Cardiac septum (tissue), 1 donor: ENCODE measurements at places on chromosomes 6 and 20. TPM values are rescaled to one million over a fixed set of nuclear protein-coding genes. Genes with fewer than 3 reads are reported as not detected.

The XKR7 gene
- not detected for total RNA-seq

The COL11A2 gene
- total RNA-seq: 1.7 TPM

The B3GALT4 gene
- 9.3 TPM for total RNA-seq

The EFCAB8 gene
- not detected for total RNA-seq

The CEP57L1 gene
- total RNA-seq: 7.9 TPM

The COL9A3 gene
- 0.94 TPM for total RNA-seq

The TGM2 gene
- 792 TPM for total RNA-seq

The CCN2 gene
- total RNA-seq: 76.5 TPM

The CST4 gene
- not detected for total RNA-seq

The HAO1 gene
- not detected for total RNA-seq

The FOXF2 gene
- 0.43 TPM for total RNA-seq

The HTR1B gene
- 0.11 TPM for total RNA-seq

The TP53TG5 gene
- total RNA-seq: 2.2 TPM

The ALDH8A1 gene
- 0.57 TPM for total RNA-seq

The KPNA5 gene
- total RNA-seq: 7.7 TPM
